ENCODE measurements at places on chromosomes 13 and 19. TPM values are rescaled to one million over a fixed set of nuclear protein-coding genes. Genes with fewer than 3 reads are reported as not detected.

- DNase-seq: no peak
Measured at GRCh38 chr19:46818812-46819211, 30.4 kb upstream of the SLC1A5 start.

The ZNF737 gene
- total RNA-seq: 4.8 TPM

The ZNF585A gene
- 12.0 TPM for total RNA-seq

The CD22 gene
- total RNA-seq: 0.76 TPM

DNA sequence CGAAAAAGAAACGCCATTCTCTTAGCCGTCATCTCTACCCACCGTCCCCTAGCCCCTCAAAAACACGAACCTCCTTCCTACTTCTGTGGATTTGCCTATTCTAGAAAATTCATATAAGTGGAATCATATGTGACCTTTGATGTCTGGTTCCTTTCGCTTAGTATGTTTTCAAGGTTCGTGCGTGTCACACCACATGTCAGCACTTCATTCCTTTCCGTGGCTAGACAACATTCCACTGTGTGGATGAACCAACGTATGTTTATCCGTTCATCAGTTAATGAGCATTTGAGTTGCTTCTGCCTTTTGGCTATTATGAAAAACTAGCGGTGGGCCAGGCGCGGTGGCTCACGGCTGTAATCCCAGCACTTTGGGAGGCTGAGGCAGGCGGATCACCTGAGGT is 14.0 kb upstream of the PPP1R12C start:
- no peak for DNase-seq

DNA sequence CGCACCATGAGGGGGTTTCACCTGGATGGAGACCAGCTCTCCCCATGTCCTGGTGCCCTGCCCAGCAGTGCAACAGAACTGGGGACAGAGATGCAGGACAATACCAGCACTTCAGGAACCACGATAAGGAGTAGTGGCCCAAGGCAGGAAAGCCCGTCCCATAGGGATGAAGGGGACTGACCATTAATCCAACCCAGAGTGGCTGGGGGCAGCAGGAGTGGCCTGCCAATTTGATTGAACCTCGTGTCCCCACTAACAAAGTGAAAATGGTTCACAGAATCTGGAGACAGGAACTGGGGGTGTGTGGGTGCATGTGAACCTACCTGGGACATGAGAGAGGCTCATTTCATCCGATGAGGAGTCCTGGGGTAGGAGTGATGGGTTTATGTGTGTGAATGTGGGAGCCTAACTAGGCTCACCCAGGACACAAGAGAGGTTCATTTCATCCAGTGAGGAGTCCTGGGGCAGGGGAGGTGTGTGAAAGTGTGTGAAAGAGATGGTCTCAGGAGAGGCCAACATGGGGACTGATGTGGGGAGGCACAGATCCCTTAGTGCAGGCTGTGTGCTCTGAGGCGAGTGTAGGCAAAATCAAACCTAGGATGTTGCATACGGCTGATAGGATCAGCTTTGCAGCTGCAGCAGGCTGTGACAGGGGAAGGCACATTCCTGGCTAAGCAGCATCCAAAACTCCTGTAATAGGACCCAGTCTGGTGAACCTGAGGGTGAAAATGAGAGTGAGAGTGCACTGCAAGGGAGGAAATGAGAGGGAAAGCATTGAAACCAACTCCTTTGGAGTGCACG is 98.2 kb downstream of the ZNF429 start:
- DNase-seq: no peak

DNA sequence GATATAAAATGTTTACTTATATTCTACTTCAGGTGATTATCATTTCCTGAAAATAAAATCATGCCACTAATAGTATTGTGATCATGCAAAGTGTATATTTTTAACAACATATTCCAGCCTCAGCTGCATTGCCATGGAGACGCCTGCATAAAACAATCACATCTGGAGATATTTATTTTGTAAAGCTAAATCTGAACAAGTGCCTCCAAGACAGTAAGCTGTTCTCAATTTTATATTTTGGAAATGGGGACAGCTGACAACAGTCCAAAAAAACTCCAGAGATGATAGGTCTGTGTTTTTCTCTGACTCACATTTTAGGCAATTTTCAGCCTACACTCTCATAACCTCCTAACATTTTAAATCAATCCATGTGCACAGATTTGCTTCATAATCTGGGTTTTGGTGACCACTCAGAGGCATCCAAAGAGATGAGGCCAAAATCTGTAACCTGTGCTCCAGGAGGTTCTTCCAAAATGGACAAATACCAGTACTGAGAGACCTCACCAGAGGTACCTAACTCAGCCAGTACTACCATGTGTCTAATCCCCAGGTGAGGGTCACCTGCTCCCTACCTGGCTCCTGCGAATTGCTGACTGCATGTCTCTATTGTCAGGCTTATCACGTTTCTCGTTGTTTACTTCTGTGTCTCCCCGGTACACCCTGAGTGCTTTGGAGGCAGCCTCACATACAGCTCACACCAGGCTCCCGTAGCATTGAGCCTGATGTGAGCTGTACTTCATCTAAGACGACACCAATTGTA is 62.7 kb downstream of the COL4A1 start:
- no peak for DNase-seq

GRCh38 chr13:105816994-105817393 is 718.5 kb downstream of the EFNB2 start:
- no peak for DNase-seq

DNA sequence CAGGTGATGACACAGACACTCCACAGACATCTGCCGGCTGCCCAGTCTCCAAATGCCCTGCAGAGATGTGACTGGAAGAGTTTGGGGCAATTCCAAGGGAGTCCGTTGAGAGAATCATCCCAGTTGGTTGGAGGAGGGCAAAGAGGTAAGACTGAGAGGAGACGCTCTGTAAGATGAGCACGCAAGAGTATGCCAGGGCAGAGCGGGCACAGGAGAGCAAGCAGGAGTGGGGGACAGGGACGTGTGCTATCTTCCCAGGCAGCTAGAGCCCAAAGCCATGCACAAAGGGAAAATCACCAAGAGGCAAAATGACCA is 156.3 kb upstream of the TSHZ3 start:
- no peak for DNase-seq

DNA sequence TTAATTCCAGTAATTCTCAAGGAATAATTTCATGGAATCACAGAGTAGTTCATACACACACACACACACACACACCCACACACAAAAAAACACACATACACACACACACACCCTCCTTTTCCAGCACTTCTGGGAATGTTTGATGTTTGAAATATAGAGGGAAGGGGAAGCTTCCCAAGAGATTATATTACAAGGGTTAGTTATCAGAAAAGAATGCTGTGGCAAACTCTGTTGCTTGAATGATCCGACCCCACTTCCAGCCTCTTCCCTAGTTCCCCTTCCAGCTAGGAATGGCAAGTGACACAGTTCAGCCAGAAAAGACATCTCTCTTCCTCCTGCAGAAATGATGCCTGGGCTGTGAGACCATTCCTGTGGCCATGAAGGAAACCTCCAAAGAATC is 49.9 kb downstream of the KCTD12 start:
- no peak for DNase-seq

The TUBB4A gene
- 7.4 TPM for total RNA-seq

DNA sequence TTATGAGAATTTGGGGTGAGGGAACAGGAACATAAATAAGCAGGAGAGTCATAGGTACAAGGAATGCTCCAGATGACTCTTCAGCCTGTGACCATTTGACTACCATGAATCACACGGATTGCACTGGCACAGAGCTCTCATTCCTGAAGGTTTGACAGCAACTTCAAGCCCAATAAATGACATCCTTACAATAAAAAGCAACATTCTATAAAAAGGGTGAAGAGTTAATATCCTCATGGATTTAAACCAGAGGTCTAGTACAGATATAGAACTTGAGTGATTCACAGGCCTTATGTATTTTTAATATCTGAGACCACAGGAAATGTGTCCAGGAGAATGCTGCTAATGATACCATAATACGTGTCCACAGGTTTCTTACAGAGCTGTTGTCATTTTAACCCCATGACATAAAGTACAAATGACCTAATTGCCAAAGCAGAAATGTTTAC is 158.1 kb downstream of the IRS2 start:
- DNase-seq: no peak

GRCh38 chr19:17112700-17113099 is 37.1 kb downstream of the MYO9B start:
- no peak for DNase-seq

The OSCAR gene
- 1.5 TPM for total RNA-seq

The PTGIR gene
- 11.2 TPM for total RNA-seq

- DNase-seq: no peak
Measured at GRCh38 chr13:95150555-95150954, 150.7 kb downstream of the ABCC4 start.

GRCh38 chr13:35478271-35479037 is 2.0 kb upstream of the MAB21L1 start:
- peak; percentile 17 for DNase-seq

The CACNG7 gene
- not detected for total RNA-seq

The VSIG10L gene
- total RNA-seq: 2.2 TPM

The GARIN5A gene
- 1.9 TPM for total RNA-seq

DNA sequence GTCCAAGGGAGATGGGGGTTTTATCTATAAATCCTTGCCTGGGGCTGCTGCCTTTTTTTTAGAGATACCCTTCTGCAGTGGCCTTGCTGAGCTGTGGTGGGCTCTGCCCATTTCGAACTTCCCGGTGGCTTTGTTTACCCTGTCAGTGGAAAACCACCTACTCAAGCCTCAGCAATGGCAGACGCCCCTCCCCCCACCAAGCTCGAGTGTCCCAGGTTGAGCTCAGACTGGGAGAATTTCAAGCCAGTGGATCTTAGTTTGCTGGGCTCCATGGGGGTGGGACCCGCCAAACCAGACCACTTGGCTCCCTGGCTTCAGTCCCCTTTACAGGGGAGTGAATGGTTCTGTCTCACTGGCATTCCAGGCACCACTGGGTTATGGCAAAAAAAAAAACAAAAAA is 21.6 kb downstream of the LGALS13 start:
- no peak for DNase-seq

The MEIOSIN gene
- total RNA-seq: 0.15 TPM

DNA sequence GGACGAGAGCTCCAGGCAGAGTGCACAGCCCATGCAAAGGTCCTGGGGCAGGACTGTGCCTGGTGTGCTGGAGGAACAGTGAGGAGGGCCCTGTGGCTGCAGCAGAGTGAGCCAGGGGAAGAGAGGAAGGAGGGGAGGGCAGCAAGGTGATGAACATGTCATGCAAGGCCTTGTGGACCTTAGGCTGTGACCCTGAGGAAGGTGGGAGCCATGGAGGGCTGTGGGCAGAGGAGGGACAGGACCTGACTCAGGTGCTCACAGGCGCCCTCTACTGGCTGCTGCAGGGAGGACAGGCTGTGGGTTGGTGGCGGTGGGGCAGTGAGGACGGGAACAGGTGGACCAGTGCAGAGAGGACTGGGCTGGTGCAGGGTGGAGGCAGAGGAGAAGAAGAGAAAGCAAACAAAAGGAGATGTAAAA is 170.3 kb downstream of the PTPRS start:
- peak; percentile 65 for DNase-seq

The ZNF541 gene
- total RNA-seq: not detected

GRCh38 chr13:39688278-39688677 is 32.8 kb downstream of the COG6 start:
- DNase-seq: no peak

The KLK1 gene
- total RNA-seq: 0.54 TPM

The MEDAG gene
- total RNA-seq: 7.7 TPM

- no peak for DNase-seq
Measured at GRCh38 chr13:72960114-72960513, 98.7 kb upstream of the KLF5 start.

DNA sequence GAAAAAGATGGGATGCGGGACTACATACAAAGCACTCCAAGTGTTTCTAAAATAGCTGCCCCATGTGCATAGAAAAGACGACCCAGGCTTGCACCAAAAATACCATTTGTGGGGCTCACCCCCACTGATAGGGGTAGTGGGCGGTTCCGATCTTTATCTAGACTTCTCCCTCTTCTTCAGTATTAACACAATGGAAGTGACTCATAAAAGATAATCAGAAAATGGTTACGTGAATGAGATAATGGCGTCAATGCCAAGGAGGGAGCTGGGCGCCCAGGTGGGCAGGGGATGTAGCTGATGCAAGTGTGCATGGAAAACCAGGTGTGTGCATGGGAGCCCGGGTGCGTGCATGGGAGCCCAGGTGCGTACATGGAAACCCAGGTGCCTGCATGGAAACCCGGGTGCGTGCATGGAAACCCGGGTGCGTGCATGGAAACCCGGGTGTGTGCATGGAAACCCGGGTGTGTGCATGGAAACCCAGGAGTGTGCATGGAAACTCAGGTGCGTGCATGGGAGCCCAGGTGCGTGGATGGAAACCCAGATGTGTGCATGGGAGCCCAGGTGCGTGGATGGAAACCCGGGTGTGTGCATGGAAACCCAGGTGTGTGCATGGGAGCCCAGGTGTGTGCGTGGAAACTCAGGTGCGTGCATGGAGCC is 32.7 kb downstream of the LAMP1 start:
- no peak for DNase-seq

GRCh38 chr19:54660306-54660705 is 2.5 kb upstream of the LILRB4 start:
- DNase-seq: no peak

The KLK2 gene
- total RNA-seq: not detected

The C1QTNF9B gene
- not detected for total RNA-seq

The SULT2A1 gene
- not detected for total RNA-seq

DNA sequence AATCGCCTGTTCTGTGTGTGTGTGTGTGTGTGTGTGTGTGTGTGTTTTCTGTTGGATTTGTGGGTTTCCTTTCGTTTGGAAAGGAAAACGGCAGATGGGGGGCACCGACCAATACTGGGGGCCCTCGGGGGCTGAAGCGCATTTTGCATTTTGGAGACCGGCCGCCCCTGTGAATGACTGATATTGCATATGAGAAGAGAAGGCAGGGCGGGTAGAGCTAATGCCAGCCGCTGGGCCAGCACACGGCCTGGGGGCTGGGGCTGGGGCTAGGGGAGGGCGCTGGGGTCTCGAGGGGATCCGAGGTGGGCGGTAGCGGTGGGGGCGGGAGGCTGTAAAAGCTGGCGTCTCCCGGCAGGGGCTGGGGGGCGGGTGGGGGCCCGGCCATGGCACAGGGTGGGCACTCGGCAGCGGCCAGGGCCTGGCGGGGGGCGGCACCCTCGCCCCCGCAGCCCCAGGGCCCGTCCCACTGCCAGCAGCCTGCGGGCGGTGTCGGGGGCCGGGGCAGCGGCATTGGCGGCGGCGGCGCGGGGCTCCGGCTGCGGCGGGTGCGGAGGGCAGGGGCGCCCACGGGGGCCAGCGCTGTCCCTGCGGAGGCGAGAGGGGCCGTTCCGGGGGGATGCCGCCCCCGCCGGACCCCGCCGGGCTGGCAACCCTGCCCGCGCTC is 11.2 kb downstream of the ANO8 start:
- DNase-seq: no peak

The CRLF1 gene
- total RNA-seq: 64.0 TPM

Measured in right cardiac atrium (tissue), 5 donors.